ENCODE measurements at places on chromosomes 4 and X.
A peak's percentile ranks its signal among the peaks of the same experiment; 100 is the strongest.

GRCh38 chrX:73478961-73479360, 32.1 kb downstream of the CDX4 start:
- DNase-seq, result no peak

DNA sequence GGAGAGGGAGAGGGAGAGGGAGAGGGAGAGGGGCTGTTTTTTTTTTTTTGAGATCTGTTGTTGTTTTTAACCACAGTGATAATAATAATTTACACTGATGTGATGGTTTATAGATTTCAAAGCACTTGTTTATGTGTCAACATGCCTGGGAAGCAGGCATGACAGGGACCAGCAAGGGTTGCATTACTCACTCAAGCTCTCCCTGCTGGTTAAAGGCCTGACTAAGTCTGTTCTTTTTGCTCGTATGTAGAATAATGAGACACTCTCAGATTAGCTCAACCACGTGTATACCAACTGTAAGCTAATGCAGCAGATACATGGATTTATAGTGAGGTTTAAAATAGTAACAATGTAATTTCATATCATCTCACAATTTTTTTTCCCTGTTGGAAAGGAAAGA, 134.6 kb upstream of the BOD1L1 start:
- DNase-seq, result no peak

- DNase-seq, result no peak
These were observed 136.2 kb downstream of the ELOVL6 start for GRCh38 chr4:110062166-110062565.

- DNase-seq, result no peak
These were observed 388.0 kb downstream of the SPRY1 start for GRCh38 chr4:123784626-123785025.

DNA sequence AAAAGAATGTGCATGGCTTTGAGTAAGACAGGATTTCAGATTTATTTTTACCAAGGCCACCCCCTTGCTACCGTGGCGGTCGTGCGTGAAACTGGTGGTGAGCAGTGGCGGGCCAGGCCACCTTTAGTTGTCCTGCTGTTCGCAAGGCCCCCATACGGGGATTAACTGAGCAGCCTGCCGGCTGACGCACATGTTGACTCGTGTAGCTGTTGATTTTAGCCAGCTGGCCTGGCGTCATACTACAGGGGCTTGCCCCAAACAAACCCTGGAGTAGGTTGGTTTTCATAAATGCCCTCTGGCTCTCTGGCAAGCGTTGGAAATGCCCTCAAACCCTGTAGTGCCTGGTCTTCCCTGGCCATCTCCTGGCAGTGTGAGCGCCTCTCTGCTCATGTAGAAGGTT, 28.4 kb downstream of the WFS1 start:
- DNase-seq, result no peak

DNA sequence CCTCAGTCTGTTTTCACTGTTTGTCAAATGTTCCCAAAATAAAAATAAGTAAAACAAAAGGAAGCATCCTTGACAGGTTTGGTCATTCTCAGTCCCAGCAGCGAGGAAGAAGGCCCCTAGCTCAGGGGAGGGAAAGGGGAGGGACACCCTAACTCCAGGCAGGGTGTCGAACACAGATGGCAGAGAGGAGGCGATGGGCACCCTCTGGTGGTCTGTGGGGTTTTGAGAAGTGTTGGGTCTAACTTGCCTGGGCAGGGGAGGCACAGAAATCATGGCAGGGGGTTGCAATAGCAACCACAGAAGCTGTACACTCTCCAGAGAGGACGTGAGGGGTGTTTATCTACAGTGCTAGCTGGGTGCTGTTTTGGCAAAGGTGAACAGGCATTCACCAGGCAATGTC, 229.8 kb upstream of the SFRP2 start:
- DNase-seq, result no peak

DNA sequence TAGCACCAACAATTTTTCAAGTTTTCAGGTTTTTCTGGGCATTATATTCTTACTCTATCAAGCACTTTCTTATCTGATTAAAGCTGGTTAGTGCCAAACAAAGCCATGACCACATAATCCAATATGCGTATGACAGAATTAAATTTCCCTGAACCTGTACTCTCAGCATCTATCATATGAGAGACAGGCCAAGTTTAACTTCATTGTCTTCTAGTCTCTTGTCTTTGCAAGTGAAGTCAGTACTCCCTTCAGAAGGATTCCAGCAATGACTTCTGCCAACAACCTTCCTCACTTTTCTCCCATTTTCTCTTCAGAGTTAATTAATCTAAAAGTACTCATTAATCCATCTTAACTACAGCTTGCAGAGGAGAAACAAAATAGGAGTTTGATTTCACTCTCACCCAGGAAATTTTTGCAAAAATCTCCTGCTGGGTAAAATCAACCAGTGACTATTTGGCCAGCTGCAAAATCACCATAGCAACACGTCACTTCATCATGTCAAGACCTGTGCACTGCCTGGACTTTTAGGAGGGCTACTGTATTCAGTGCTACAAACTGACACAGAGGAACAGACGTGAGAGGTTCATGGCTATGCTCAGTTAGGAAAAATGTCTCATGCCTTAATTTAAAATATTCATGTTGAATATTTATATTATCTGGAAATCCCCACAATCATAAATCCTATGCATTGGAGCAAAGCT, 208.4 kb downstream of the ANTXR2 start:
- DNase-seq, result no peak

- no peak for DNase-seq
These were observed 160.6 kb downstream of the BCOR start for GRCh38 chrX:39936886-39937770.

DNA sequence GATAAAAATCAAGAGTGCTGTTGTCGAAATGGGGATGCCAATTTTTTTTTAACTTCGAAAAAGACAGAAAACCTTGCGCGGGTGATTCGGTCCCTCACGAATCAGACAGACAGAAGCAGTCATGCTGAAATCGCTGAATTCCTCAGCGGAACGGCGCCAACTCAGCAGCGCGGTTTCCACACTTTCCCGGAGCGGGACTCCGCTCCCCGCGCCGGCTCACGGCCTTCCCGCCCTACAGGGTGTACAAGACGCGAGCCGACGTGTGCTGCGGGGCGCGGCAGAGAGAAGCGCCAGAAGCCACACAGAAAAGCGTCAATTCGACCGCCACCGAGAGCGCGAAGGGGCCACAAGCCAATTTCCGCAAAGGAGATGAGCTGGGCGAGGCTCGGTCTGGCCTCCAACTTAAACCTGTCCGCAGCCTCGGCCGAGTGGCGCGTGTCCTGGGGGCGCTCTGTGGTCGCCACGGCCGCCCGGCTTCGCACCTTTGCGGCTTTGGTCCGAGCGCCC, 1.3 kb downstream of the NEXMIF start:
- DNase-seq, result no peak

- no peak for DNase-seq
These were observed 4.0 kb downstream of the RNF212 start for GRCh38 chr4:1109333-1109732.

GRCh38 chr4:2934813-2935761, 28.1 kb downstream of the NOP14 start:
- DNase-seq, result peak; percentile 99

DNA sequence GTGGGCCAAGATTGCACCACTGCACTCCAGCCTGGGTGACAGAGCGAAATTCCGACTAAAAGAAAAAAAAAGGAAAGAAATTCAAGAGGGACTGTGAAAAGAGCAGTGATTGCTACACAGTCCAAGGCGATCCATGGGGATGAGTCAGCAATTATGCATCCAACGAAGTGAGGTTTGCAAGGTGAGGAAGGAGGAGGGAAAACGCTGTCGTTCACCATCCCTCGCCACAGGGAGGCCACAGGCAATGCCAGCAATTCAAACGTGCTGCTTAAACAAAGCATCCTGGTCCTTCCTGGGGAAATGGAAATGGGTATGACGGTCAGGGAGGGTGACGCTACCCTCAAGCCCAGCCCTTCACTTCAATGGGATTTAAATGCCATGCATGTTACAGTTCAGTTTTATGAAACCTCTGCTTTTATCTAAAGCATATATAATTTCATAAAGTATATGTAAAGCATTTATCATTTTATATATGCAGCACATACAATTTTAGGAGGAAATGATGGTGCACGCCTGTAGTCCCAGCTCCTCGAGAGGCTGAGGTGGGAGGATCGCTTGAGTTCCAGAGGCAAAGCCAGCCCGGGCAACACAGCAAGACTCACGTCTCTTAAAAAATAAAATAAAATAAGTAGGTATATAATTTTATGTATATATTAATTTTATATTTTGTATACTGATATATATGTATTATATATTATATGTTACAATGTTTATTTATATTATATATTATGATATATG, 108.7 kb downstream of the DHRSX start:
- no peak for DNase-seq

DNA sequence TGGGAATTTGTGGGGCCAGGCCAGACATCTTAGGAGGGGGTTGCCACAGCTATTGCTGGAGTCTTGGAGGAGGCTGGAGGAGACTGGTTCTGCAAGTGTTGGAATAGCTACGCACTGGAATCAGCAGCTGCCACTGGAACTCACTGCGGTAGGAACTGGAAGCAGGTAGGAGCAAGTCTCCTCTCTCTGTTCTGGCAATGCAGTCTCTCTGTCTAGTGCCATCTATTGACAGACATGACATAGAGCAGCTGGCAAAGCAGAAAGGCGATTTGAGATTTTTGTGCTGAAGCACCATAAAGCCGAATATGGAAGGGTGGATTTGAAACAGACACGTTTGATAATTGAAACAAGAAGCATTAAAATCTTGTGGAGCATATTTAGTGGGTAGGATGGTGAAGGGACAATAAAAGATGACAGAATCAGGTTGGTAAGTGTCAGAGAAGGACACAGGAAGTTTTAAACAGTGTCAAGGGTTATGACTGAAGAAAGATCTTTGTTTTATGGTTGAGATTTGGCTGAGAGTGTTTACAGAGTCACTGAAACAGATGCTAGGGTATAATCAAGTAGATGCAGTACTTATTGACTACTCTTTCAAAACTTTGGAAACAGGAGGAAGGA, 23.5 kb upstream of the SYNPO2 start:
- no peak for DNase-seq

DNA sequence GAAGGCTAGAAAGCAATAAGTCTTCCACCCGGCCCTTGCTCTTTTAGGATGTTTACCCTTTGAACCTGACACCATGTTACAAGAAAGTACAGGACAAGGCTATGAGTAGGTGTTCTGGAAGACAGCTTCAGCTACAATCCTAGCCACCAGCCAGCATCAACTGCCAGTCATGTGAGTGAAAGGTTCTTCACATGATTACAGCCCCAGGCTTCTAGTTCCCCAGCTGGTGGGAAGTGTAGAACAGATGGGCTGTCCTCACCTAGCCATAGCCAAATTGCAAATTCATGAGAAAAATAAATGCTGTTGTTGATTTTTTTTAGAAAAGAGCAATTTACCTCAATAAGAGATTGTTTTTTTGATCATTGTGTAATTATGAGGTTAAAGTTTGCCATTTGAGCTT, 60.8 kb downstream of the GRXCR1 start:
- DNase-seq, result no peak

DNA sequence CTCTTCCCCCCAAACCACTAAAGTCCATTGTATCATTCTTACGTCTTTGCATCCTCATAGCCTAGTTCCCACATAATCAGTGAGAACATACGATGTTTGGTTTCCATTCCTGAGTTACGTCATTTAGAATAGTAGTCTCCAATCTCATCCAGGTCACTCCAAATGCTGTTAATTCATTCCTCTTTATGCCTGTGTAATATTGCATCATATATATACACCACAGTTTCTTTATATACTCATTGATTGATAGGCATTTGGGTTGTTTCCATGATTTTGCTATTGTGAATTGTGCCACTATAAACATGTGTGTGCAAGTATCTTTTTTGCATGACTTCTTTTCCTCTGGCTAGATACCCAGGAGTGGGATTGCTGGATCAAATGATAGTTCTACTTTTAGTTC, 57.2 kb downstream of the ARFIP1 start:
- no peak for DNase-seq

DNA sequence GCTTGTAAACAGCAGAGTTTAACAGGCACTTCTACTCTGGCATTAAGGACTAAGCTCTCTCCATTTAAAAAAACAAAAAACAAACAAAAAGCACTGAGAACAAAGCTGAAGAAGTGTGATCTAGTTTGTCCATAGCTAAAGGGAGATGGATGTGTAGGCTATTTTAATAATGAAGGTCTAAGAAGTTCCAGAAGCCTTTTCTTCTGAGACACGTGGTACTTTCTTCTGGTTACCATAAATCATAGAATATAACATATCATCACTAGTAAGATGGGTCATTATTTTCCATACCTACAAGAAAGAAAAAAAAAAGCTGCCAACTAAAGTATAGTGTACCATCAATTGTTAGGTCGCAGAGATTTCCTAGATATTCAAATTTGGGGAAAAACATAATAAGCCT, 722 bp upstream of the NBDY start:
- no peak for DNase-seq

DNA sequence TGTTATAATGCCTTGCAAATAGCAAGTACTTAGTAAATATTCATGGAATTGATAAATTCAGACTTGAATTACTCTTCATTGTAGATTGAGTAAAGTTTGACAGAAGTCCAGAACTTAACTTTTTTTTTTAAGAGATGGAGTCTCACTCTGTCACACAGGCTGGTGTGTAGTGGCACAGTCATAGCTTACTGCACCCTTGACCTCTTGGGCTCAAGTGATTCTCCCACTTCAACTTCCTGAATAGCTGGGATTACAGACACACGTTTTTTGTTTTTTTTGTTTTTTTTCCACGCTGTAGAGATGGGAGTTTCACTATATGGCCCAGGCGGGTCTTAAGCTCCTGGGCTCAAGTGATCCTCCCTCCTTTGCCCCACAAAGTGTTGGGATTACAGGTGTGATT, 32.1 kb downstream of the UBE2K start:
- DNase-seq, result no peak

DNA sequence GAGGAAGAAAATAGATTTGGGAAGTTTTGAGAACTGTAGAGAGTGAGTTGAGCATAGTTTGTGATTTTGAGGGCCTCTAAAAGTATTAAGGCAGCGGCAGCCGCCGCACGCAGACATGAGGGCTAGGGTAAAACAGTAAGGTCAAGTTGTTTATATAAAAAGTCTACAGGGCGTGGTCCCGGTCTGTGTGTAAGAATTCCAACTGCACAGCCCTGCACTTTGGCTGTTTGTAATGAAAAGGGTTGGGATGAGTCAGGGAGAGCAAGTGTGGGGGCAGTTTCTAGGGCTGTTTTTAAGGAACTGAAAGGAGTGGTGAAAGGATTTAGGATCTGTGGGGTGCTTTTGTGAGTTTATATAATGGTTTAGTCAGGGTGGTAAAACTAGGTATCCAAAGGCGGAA, 55.0 kb downstream of the BEX3 start:
- DNase-seq, result no peak

DNA sequence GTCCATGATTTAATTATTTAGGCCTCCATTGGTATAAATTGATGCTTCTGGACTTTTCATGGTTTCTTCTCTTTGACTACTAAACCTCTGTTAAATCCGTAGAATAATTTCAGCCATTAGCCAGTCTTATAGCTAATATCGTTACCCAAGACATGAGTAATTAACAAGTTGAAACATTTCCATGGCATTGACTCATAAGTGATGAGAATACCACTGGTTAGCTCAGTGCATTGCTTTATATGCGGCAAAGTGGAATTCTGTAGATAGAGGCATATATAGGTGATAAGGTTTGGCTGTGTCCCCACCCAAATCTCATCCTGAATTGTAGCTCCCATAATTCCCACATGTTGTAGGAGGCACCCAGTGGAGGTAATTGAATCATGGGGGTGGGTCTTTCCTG, 80.6 kb downstream of the VCX2 start:
- DNase-seq, result no peak

Measured in omental fat pad (tissue), 4 donors.